Pulmonary artery endothelial cell (primary cell): ENCODE measurements at places on chromosomes 7 and 10. TPM values are rescaled to one million over a fixed set of nuclear protein-coding genes. Genes with fewer than 3 reads are reported as not detected.

- DNase-seq = no peak
These were observed 17.0 kb upstream of the GIMAP2 start for GRCh38 chr7:150668472-150668911.

DNA sequence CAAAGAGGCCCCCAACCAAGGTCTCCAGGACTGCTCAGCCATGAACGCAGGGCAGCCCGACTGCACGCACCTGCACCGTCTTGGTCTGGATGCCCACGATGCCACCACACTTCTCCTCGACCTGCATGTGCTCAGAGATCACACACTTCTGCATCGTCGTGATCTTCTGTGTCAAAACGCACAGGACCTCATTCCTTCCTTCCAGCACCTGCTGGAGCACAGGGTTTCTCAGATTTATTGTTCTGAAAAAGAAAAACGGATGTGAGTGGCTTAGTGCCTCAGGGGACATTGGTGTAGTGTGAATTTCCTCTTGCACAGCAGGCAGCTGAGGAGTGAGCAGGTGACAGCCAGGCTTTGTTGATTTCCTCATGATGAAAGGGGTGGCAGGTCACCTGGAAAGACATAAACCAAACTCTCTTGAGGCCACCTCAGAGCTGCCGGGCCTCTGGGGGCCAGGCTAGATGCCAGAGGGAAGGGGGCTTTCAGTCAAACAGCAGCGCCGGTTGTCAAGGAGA, 38.2 kb downstream of the GSDME start:
- DNase-seq = no peak

- DNase-seq = no peak
These were observed 13.5 kb upstream of the SFMBT2 start for GRCh38 chr10:7424315-7424714.

DNA sequence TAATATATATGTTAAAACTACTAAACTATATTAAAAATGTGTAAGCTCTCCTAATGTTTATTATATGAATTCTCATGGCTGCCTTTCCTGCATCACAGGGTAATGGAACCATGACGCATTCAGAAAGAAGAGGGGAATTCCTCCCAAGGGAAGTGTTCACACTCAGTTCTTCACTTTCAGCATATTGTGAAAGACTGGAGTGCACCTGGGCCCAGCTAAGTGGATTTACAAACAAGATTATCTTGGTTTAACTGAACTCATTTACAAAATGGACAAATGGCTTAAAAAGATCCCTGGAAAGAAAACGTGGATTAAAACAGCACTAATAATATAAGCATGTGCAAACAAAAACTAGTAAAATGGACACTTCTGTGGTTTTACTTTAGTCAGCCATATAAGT, 149.8 kb downstream of the DOCK4 start:
- DNase-seq = no peak

DNA sequence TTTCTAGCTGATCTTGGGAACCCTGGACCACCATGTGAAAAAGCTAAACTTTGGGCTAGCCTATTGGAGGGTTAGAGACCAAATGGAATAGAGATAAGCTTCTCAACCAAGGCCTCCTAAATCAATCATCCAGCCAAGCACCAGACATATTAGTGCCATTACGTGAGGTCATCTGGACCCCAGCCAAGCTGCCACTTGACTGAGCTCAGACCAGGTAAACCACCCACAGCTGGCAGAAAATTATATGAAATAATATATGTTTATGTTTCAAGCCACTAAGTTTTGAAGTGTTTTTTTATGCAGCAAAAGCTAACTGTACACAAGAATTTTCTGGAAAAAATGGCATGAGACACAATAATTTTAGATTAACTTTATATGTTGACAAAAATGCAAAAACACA, 82.6 kb upstream of the PCGF5 start:
- DNase-seq = no peak

DNA sequence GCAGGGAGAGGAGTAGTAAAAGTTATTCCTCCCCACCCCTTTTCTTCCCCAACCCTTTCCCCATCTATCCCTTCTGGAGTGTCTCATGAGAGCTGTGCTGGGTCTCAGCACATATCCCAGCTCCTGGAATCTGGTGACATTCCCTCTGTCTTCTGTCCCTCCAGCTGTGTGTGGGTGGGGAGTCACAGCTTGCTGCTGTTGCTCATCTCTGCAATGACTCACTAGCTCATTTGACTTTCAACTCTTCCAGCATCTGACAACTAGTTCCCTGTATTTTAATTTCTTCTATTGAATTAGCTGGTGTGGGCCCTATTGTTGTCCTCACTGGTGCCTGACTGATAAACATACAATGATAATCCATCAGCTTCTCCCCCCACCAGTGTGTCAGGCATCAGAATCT, 198.9 kb upstream of the AUTS2 start:
- DNase-seq = no peak

DNA sequence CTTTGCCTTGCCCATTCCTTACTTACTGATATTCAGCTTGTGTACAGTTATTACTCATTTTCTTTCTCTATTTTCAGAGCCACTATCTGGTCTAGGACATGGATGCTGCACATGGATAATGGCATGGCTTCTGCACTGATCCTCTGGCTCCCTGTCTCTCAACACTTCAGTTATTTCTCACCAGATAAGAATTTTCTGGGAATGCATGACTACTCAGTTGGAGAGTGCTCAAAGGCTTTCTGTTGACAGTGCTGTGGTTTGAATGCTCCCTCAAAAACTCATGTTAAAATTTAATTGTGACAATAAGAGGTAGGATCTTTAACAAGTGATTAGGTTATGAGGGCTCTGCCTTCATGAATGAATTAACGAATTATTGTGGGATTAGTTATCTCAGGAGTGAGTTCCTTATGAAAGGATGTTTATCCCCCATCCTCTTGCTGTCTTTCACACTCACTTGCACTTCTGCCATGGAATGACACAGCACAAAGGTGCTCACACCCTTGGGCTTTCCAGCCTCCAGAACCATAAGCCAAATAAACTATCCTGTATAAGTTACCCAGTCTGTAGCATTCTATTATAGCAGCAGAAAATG, 16.1 kb upstream of the PIK3CG start:
- DNase-seq = no peak

DNA sequence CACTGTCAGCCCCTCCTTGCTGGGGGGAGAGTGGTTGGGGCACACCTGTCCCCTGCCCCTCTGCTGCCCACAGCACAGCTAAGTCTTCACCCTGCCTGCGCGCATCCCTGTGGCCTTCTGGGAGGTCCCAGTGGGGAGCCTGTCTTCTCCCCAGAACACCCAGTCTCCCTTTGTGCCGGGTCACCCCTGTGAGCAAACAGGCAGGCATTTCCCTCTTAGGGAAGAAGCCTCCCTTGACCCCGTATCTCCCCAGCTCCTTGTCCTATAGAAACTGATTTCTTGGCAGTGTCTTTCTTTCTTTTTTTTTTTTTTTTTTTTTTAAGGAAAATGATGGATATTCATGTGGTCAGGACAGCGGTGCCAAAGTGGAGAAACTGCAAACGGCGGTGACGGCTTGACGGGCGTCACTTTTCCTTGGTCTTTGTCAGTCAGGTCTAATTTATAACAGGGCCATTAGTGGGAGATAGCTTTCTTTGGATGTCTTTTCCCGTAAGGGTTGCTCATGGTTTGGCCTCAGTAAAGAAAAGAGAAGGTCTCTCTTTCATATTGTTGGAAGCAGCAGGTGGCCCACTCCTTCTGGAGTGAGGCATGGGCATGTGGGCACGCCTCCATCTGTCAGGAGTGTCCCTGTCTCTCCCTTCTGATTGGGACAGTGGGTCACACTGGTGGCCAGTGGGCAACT, 115.3 kb downstream of the NKX6-2 start:
- DNase-seq = no peak

GRCh38 chr10:13887761-13888160, 301.0 kb downstream of the PRPF18 start:
- no peak for DNase-seq

- DNase-seq = no peak
These were observed 13.3 kb downstream of the FAM107B start for GRCh38 chr10:14761372-14761771.

GRCh38 chr10:74187237-74187636, 36.2 kb downstream of the ADK start:
- DNase-seq = no peak

DNA sequence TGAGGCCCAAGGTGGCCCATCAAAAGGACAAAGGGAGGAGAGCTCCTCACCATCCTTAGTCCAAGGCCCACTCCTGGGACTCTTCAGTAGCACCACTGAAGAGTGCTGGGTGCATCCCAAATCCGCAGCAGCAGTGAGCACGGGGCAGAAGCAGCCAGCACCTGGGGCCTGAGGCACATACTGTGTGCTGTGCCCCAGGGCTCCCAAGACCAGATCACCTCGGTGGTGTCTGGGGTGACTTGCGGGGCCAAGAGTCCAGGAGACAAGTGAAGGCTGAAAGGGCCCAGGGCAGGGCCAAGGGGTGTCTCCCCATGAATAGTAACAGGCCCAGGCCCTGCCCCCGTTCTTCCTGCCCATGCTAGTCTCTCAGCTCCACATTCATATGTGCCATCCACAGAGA, 59.9 kb upstream of the INSIG1 start:
- no peak for DNase-seq

DNA sequence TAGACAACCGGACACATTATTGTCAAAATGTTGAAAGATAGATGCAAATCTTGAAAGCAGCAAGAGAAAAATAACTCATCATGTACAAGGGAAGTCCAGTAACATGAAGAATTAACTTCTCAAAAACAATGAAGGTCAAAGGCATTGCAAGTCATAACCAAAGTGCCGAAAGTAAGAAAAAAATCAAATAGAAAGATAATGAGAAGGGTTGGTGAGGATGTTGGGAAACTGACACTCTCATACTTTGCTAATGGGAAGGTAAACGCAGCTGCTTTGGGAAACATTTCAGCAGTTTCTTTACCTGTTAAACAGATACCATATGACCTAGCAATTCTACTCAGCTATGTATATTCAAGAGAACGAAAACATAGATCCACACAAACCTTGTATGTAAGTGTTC, 303.0 kb downstream of the ARL4A start:
- no peak for DNase-seq

- DNase-seq = no peak
These were observed 289.1 kb downstream of the PRKG1 start for GRCh38 chr10:51363415-51363814.

GRCh38 chr10:77401683-77402082, 235.9 kb downstream of the KCNMA1 start:
- DNase-seq = no peak

DNA sequence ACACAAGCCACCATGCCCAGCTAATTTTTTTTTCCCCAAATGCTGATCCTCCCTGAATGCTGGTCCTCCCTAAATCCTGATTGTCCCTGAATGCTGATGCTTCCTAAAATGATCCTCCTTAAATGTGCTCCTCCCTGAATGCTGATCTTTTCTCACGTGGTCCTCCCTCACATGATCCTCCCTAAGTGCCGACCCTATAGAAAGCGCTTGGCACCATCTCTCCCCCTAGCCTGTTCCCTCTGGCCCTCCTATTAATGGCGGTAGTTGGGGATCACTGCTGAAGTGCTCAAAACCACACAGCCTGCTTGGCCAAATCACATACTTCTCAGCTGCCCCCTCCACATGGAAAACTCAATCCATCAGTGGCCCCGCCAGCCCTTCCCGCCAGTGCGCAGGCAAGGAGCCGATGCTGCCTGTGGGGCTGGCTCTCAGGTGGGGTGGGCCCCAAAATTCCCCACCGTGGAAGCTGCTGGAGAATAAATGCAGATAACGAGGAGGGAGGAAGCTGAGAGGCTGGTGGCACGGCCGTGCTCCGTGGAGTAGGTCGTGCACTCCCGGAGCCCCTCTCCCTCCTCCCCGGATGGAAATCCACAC, 42.9 kb downstream of the COL26A1 start:
- DNase-seq = no peak

DNA sequence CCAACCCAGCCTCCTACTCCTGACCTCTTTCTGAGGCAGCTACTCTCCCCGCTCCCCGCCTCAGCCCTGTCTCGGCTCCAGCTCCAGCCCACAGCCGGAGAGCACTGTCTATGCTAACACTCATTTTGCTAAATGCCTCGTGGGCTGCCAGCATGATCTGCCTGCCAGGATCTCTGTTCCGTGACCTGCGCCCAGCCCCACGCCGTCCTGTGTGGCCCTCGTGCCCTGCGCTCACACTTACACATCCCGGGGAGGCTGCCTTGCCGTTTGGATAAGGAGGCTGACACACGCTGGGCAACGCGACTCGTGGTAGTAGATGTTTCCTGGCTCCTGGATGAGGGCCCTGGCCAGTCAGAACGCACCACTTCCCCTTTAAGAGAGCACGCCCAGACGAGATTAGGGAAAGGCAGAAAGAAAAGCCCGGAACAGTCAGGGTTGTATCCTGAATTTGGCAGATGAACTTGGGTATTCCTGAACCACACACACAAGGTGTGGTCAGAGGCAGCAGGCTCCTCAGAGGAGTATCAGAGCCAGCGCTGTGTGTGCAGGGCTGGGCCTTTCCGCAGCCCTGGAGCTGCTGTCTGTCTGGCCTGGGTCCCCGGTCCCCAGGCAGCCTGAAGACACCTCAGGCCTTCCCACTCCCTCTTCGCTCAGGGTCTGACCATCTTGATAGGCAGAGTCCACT, 97.7 kb upstream of the EFCAB10 start:
- DNase-seq = peak; percentile 51

DNA sequence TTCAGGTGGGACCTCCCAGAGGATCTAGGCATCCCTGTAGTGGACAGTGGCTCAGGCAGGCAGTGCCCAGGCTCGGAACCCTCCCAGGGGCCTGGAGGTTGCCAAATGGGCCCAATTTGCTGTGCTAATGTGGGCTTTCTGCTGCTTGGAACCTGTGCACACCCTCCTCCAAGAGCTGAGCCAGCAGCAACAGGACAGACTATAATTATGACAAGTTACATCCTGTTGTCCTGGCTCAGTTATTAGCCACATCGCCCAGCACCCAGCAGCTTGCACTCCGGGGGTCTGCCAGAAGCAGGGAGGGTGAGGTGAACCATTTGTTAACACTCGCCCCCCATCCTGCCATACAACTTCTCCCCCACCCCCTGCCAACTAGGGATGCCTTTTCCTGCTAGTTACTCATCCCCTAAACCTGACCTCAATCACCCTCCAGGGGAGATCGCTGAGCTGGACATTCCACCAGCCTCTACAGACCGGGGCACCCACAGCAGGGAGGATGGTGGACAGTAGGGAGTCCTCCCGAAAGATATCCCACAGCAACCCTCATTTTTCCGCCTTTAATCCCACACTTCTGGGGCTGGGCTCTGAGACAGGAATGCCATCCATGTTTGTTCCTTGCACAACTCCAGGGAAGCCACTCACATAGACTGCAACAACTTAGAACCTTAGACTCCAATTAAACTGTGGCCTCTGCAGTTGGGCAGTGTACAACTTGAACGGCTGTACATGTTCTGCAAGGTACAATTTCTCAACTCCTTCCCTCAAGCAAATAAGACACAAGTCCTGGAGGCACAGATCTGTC, 7.9 kb upstream of the MYL10 start:
- no peak for DNase-seq

- no peak for DNase-seq
These were observed 42.5 kb downstream of the STK17A start for GRCh38 chr7:43625453-43625852.

GRCh38 chr7:117796889-117797288, 76.4 kb downstream of the CTTNBP2 start:
- no peak for DNase-seq

GRCh38 chr10:44745920-44746319, 165.2 kb upstream of the TMEM72 start:
- DNase-seq = no peak

- no peak for DNase-seq
These were observed 36.4 kb downstream of the CNPY1 start for GRCh38 chr7:155509725-155510551.

GRCh38 chr10:75987616-75988015, 556.2 kb downstream of the LRMDA start:
- DNase-seq = no peak

Gene CDH23
- under 0.01 and 0.07 TPM in 2 replicates for total RNA-seq
